ENCODE measurements at places on chromosomes 3 and 15. TPM values are rescaled to one million over a fixed set of nuclear protein-coding genes. Genes with fewer than 3 reads are reported as not detected.

CHRNA5 gene
- 1.3 TPM for total RNA-seq

CIDEC gene
- not detected for total RNA-seq

NFKBIZ gene
- 79.0 TPM for total RNA-seq

TRPM1 gene
- not detected for total RNA-seq

SLC6A20 gene
- 10.2 TPM for total RNA-seq

CAMKV gene
- total RNA-seq: 0.34 TPM

SLC49A4 gene
- 12.5 TPM for total RNA-seq

GOLGA8F gene
- not detected for total RNA-seq

TLNRD1 gene
- 12.7 TPM for total RNA-seq

All from lung (tissue), 17 donors.